ENCODE measurements at places on chromosomes 3 and 15. TPM values are rescaled to one million over a fixed set of nuclear protein-coding genes. Genes with fewer than 3 reads are reported as not detected.

GRCh38 chr3:183295211-183295610, 42.2 kb downstream of the B3GNT5 start:
- DNase-seq: no peak

DNA sequence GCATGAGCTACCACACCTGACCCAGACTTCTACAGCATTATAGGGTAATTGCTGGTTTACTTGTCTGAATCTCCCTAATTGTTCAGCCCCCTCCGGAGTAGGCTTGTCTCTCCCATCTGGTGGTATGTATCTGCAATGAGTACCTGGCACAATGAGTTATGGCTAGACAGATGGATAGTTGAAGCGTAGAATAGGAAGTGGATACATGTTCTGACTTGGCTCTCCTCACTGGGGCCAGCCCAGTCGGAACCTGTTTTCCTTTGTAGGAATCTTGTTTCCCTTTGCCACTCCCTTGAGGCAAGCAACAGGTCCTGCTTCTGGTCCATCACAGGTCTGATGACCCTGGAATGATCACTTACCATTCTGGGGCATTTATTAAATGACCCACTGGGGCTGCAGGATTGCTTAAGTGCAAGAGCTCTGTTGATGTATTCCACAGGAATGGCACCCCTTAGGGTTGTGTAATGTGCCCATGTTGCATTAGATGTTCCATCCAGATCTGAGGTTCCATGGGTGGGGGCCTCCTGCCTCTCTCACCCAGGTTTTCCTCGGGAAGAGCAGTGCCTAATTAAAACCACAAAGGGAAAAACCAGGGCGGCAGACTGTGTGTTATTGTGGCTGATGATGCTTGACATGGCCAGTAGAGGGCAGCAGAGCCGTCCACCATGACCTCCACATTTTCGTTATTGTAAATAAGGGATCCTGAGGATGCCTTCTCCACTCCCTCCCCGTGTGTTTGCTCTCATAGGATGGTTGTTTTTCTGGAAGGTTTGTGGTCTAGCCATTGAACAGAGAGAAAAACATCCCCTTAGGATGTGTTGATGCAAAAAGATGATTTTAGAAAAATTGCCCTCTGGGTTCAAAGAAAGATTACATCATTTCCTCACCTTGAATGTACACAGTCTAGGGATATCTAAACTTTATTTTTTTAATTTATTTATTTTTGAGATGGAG, 58.0 kb downstream of the CMTM8 start:
- peak; percentile 43 for DNase-seq

- DNase-seq: no peak
These were observed 124.0 kb upstream of the GOLGA6L4 start for GRCh38 chr15:84111575-84111974.

DNA sequence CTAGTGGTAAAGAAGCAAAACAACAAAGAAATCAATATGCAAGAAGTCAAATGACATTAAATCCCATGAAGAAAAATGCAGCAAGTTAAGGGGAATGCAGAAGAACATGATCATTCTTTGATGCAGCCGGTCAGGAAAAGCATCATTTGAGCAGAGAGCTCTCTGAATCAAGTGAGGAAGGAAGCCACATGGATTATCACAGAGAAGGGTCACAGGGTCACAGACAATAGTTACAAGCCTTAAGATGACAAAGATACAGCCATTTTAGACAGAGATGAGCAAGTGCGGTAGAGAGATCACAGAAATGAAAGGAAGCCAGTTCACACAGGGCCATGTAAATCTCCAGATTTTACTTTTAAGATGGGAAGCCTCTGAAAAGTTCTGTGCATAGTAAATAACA, 43.9 kb downstream of the UBE3A start:
- no peak for DNase-seq

- no peak for DNase-seq
These were observed 246.4 kb downstream of the SLC9A9 start for GRCh38 chr3:143601723-143602484.

GRCh38 chr3:160981217-160981938, 123.8 kb downstream of the B3GALNT1 start:
- DNase-seq: no peak

- no peak for DNase-seq
These were observed 43.0 kb downstream of the FBXL22 start for GRCh38 chr15:63640146-63640545.

GRCh38 chr3:10160346-10160745, 4.4 kb upstream of the IRAK2 start:
- DNase-seq: no peak

DNA sequence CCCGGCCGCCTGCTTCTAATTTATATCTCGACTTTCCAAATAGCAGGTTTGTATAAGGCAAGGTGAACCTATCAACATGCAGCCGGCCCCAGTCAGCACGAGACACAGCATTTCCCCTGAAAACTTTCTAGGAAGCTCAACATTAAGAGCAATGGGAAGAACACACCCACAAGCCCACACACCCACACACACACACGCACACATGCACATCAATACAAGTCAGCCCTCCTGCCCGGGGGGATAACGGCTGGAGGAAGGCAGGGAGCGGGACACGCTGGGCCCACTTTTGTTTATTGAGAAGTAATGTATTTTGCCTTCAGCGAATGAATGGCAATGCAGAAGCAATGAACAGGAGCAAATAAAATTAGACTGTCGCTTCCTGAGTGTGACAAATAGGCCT, 83.5 kb downstream of the PCSK6 start:
- DNase-seq: no peak

GRCh38 chr15:61921093-61921492, 139.2 kb downstream of the VPS13C start:
- no peak for DNase-seq

DNA sequence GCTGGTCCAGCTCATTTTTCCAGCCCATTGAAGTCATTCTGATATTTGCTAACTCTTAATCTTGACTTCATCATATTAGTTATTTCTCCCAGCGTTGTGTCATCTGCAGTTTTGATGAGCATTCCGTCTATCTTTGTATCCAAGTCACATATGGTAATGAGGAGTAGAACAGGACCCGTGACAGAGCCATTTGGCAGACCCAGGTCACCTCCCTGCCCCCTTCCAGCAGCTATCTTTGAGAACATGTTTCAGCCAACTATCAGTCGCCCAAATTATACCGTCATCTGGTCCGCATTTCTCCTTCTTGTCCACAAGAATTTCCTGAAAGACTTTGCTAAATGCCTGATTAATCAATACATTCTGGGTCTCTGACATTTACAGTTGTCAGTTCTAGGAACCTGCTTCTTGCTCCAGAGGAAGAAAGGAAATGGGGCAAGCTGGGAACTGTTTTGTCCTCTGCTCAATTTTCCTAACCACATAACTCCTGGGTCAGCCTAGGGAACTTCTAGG, 347.1 kb upstream of the NR2E3 start:
- no peak for DNase-seq

DNA sequence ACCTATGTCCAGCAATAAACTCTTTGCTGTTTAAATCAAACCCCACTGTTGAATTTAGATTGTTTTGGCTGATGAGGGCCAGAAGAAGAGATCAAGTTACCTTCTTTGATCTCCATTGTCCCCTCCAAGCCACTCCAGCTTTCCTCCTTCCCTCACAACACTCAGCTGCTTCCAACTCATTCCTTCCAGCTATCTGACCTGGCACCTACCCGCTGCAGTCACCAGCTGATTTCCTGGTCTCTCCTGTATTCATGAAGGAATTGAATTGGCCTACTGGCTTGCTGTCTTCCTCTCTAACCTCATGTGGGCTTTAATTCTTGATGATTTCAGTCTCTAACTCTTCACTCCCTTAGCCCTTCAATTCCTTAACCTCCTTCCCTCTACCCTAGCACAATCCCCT, 40.8 kb upstream of the ABHD17C start:
- DNase-seq: no peak

DNA sequence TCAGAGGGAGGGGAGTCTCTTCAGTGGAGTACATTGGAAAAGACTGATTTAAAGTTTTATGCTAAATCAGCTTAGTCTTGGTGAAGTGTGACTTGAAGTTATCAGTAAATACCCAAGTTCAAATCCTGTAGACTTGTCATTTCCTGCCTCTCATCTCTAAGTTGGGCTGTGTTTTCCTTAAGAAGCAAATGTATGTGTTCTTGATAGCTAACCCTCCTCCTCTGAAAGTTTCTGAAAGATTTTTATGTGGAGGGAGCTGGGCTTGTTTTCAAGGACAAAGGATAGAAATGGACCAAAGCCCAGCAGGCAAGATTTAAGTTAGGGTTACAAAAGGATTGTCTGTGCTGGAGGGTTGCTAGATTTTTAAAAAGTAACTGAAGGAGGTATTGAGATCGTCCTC, 4.2 kb downstream of the MAPKBP1 start:
- no peak for DNase-seq

- DNase-seq: no peak
These were observed 7.7 kb downstream of the SRP14 start for GRCh38 chr15:40031300-40031699.

- no peak for DNase-seq
These were observed 55.7 kb upstream of the DCLK3 start for GRCh38 chr3:36820083-36820482.

- no peak for DNase-seq
These were observed 82.6 kb upstream of the ARHGEF3 start for GRCh38 chr3:56884387-56884786.

- DNase-seq: no peak
These were observed 35.8 kb upstream of the HERC1 start for GRCh38 chr15:63869371-63870042.

- DNase-seq: no peak
These were observed 482.8 kb downstream of the FGF12 start for GRCh38 chr3:192244591-192244990.

DNA sequence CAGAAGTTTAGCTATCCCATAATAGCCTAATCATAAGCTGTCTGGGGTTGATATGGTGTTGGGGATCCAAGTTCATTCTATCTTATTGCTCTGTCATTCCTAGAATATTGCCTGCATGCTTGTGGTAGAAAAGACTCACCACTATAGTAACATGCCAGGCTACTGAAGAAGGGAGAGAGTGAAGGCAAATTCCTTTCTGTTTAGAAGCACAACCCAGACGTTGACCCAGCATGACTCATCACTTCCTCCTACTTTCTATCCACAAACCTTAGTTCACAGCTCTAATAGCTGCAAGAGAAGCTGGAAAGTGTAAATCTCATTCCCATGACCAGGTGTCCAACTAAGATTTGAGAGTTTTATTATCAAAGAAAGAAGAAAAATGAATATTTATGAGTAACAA, 57.8 kb upstream of the NMD3 start:
- DNase-seq: no peak

- DNase-seq: peak; percentile 76
These were observed at the start of gene ZNF280D for GRCh38 chr15:56733136-56734012. Gene ZNF280D, minus strand, starts transcription at chr15:56733509. Its CDS starts 26,400 bp downstream, at chr15:56707109.

DNA sequence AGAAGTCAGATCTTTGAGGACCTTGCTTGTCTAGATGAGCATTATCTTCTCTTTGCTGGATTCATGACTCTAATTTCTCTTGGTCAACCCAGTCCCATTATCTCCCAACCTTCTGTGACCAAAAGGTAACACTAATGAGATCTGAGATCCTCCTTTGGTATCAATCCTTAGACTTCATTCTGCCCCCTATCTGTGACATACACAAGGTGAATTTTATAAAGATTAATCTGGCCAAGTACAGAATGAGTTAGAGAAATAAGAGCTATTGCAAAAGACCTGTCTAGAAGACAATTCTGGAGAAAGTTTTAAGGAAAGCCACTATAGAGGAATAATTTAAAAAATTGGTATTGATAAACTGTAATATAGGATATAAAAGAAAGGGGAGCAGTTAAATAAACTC, 113.8 kb upstream of the KCNMB2 start:
- no peak for DNase-seq

DNA sequence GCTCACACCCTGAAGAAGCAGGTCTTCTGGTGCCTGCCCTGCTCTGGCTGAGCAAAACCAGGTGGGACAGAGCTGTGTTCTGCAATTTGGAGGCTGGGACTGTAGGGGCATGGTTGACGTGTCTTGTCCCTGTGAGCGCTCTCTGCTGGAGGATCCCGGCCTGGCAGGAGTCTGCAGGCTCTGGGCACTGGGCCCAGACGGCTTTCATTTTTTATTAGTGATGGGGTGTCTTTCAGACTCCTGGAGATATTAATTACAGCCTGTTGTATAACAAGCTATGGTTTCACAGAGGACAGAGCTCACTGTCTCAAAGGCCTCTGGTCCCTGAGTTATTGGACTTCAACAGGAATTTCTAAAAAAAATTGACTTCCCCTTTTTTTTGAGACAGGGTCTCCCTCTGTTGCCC, 29.5 kb upstream of the ZNF710 start:
- peak; percentile 27 for DNase-seq

DNA sequence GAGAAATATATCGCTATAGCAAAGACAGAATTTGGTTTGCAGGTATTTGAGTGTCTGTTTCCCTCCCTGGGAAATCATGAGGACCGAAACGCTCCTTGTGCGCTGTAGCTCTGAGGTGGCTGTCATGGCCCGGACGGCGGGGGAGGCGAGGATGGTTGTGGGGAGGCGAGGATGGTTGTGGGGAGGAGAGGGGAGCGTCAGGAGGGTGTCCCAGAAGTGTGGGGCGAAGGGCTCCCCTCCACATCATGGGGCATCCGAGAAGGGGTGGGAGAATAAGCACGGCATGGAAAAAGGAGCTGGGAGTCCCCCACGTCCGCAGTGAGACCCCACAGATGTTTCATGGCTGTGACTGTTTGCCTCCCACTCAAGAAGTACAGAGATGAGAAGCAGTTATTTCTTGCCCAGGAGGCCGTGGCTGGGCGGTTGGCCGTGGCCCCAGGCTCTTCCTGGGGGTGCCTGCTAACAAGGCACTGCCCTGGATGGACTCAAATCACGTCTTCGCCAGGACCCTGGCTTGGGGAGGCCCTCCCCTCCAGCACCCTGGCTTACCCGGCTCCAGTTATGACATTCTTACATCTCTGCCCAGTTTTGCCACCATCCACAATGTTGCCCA, 947 bp upstream of the ATP10A start:
- no peak for DNase-seq

GRCh38 chr3:133469140-133469731, 69.4 kb downstream of the BFSP2 start:
- DNase-seq: no peak

DNA sequence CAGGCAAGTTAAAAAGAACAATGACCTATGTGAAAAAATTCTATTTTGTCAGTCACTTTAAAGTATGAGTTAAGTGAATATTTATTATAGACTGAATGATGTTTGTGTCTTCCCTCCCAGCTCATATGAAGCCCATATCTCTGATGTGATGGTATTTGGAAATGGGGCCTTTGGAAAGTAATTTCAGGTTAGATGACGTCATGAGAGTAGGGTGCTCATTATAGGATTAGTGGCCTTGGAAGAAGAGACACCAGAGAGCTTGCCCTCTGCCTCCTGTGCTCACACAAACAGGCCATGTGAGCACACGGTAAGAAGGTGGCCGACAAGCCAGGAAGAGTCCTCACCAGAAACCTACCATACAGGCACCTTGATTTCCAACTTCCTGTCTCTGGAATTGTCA, 138.8 kb upstream of the TNIK start:
- no peak for DNase-seq

- no peak for DNase-seq
These were observed 44.3 kb upstream of the UBE2E1 start for GRCh38 chr3:23761440-23761896.

Gene ISL2
- total RNA-seq: 1.4 TPM

Gene PP2D1
- not detected for total RNA-seq

Gene SEC62
- 74.2 TPM for total RNA-seq

Gene TRIM71
- total RNA-seq: 0.05 TPM

Gene DYNLT2B
- 12.3 TPM for total RNA-seq

Gene CFAP20DC
- total RNA-seq: 1.6 TPM

Gene THPO
- total RNA-seq: not detected

All from activated T-helper 2 cell treated with anti-CD3 and anti-CD28 coated beads, Interferon-gamma antibody, Interleukin-2, Interleukin-4, amounts not matched to agents 10 μg/mL and 5 μg/mL and 100 μg/mL, durations not matched to agents 14 hours and 24 hours and 36 hours (primary cell).